ENCODE measurements at places on chromosomes 4 and X. TPM values are rescaled to one million over a fixed set of nuclear protein-coding genes. Genes with fewer than 3 reads are reported as not detected.

DNA sequence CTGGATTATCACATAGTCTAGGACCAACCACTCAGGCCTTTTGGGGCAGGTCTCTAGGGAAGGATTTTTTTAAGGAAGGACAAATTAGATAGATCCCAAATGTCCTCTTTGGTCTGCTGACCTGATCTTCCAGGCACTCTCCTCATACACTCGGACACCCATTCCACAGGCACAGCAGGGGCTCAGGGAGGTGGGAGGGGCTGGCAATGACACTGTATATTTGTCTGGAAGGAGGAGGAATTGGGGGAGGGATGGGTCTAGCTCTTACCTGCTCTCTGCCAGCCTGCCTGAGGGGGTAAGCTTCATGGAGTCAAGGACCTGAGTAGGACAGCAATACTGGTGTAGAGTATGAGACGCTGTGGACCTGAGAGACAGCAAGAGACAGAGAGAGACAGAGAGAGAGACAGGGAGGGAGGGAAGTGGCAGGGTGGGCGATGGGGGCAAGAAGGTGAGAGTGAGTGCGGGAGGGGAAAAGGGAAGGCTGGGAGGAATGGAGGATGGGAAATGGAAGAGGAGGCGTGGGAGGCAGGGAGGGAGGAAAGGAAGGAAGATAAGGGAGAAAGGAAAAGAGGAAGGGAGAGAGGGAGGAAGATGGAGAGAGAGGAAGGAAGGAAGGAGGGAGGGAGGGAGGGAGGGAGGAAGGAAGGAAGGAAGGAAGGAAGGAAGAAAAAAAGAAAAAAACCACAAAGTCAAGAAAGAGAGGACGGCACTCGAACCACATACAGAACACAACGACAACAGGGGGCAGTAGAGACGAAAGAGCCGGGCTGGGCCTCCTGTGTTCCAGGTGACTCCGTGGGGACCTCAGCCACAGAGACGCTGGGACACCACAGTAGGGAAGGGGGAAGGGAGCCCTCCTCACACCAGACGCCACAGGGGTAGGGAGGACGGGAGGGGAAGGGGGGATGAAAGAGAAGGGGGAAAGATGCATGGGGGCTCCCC is 1.8 kb downstream of the IQSEC2 start:
- H3K36me3 ChIP-seq, result no peaks in the 10 kb centered on the region
- peaks cover 13% of the 10 kb centered on the region for H3K27me3 ChIP-seq
- no peak overlapping the region for H3K27ac ChIP-seq
- no peak for DNase-seq

DNA sequence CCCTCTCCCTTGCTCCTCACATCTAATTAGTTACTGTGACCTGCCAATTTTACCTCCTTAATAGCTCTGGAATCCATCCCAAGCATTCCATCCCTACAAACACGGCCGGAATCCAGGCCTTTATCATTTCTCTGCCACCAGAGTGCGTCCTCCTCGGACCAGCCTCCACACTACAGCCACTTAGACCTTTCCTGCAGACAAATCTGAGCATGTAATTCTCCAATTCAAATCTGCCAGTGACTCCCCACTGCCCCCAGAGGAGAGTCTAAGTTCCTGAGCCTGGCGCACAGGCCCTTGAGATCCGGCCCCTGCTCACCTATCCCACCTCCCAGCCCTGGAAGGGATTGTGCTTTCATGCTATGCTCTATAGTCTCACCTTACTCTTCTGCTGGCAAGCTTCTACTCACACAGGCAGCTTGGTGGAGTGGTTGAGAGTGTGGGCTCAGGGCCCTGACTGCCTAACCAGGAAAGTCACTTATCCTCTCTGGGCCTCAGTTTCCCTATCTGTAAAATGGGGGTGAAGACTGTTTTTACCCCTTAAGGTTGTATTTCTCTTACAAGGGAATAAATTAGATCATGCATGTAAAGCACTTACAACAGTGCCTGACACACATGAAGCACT is 31.2 kb downstream of the PJA1 start:
- H3K27ac ChIP-seq, result no peak overlapping the region
- no peak overlapping the region for H3K4me3 ChIP-seq
- H3K27me3 ChIP-seq, result peaks cover 22% of the 10 kb centered on the region

DNA sequence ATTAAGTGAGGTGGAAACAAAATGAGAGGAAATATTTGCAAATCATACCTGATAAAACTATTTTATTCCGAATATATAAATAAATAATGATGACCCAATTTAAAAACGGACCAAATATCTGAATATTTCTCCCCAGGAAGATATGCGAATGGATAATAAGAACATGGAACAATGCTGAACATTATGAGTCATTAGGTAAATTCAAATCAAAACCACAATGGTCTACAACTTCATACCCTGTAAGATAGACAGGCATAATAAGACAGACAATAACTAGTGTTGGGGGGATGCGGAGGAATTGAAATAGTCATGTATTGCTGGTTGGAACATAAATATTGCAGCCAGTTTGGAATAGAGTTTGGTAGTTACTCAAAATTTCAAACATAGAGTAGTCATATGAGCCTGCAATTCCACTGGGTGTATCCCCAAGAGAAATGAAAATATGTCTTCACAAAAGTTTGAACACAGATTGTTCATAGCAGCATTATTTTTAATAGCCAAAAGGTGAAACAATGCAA is 47.6 kb upstream of the DRP2 start:
- no peaks in the 10 kb centered on the region for H3K36me3 ChIP-seq
- H3K4me3 ChIP-seq, result no peak overlapping the region
- no peak for DNase-seq
- H3K4me1 ChIP-seq, result 0 out of 2 replicates have a peak, but pooled peaks cover 2% of the 10 kb centered on the region
- H3K27ac ChIP-seq, result no peak overlapping the region

- DNase-seq, result peak; percentile 44
- H3K27me3 ChIP-seq, result no peaks in the 10 kb centered on the region
- H3K27ac ChIP-seq, result peak overlapping the region; percentile 94
Observed at GRCh38 chrX:41332408-41333002, 1.5 kb upstream of the DDX3X start.

The NAA11 gene
- total RNA-seq, result not detected

The SOX3 gene
- total RNA-seq, result not detected

The IL2 gene
- not detected for total RNA-seq

GRCh38 chrX:66013194-66013816 is 26.6 kb downstream of the VSIG4 start:
- H3K4me3 ChIP-seq, result no peak overlapping the region
- H3K27ac ChIP-seq, result no peak overlapping the region
- DNase-seq, result no peak
- peaks cover 4% of the 10 kb centered on the region for H3K27me3 ChIP-seq
- no peaks in the 10 kb centered on the region for H3K36me3 ChIP-seq
- no peaks in the 10 kb centered on the region for H3K4me1 ChIP-seq

The CT45A5 gene
- not detected for total RNA-seq

- H3K27ac ChIP-seq, result no peak overlapping the region
- no peak for DNase-seq
- no peaks in the 10 kb centered on the region for H3K27me3 ChIP-seq
- no peaks in the 10 kb centered on the region for H3K4me1 ChIP-seq
- no peaks in the 10 kb centered on the region for H3K36me3 ChIP-seq
- H3K4me3 ChIP-seq, result no peak overlapping the region
Observed at GRCh38 chr4:116275006-116275405, 810.4 kb downstream of the TRAM1L1 start.

GRCh38 chr4:18214411-18215055 is 193.0 kb upstream of the LCORL start:
- H3K27ac ChIP-seq, result no peak overlapping the region
- H3K27me3 ChIP-seq, result no peaks in the 10 kb centered on the region
- DNase-seq, result no peak
- no peak overlapping the region for H3K4me3 ChIP-seq

The NFXL1 gene
- 21.9 TPM for total RNA-seq

DNA sequence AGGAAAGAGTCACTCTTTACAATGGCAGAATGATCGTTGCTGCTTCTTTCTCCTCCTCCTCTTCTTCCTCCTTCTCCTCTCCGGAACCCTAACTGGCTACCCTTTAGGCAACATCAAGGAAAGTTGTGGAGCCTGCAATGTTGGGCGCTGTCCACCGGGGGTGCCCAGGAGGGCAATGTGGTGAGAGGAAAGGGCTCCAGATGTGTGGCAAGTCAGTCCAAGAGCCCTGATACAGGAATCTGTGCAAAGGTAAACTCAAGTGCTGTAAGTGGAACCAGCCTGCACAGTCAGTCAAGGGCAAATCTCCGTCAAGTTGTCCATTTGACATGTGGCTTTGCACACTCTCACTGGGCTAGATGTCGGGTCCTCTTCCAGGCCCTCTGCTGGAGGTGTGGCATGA is 2.8 kb downstream of the RTL5 start:
- no peaks in the 10 kb centered on the region for H3K36me3 ChIP-seq
- H3K4me1 ChIP-seq, result peaks cover 2% of the 10 kb centered on the region
- DNase-seq, result no peak
- H3K27ac ChIP-seq, result no peak overlapping the region
- H3K4me3 ChIP-seq, result no peak overlapping the region

GRCh38 chrX:46953137-46953527 is 40.9 kb downstream of the JADE3 start:
- H3K36me3 ChIP-seq, result no peaks in the 10 kb centered on the region
- H3K4me3 ChIP-seq, result no peak overlapping the region
- H3K27me3 ChIP-seq, result 0 out of 2 replicates have a peak, but pooled peaks cover 4% of the 10 kb centered on the region
- peaks cover 4% of the 10 kb centered on the region for H3K4me1 ChIP-seq

The KLB gene
- not detected for total RNA-seq

The DRD5 gene
- total RNA-seq, result not detected

The ZAR1 gene
- total RNA-seq, result not detected

- H3K27ac ChIP-seq, result no peak overlapping the region
- H3K4me3 ChIP-seq, result no peak overlapping the region
Observed at GRCh38 chr4:183321516-183321915, 710 bp downstream of the CLDN24 start.

- no peaks in the 10 kb centered on the region for H3K27me3 ChIP-seq
- H3K4me3 ChIP-seq, result no peak overlapping the region
- H3K36me3 ChIP-seq, result no peaks in the 10 kb centered on the region
- DNase-seq, result peak; percentile 16
Observed at GRCh38 chr4:57374866-57375595, 264.8 kb upstream of the IGFBP7 start.

GRCh38 chrX:38717871-38718270 is 83.4 kb upstream of the MID1IP1 start:
- no peaks in the 10 kb centered on the region for H3K4me1 ChIP-seq
- DNase-seq, result peak; percentile 20
- no peak overlapping the region for H3K4me3 ChIP-seq
- H3K36me3 ChIP-seq, result no peaks in the 10 kb centered on the region

The TMEM255A gene
- total RNA-seq, result not detected

GRCh38 chr4:1480720-1481119 is 74.5 kb upstream of the NKX1-1 start:
- H3K4me3 ChIP-seq, result no peak overlapping the region
- no peaks in the 10 kb centered on the region for H3K36me3 ChIP-seq
- H3K4me1 ChIP-seq, result no peaks in the 10 kb centered on the region
- no peak for DNase-seq

DNA sequence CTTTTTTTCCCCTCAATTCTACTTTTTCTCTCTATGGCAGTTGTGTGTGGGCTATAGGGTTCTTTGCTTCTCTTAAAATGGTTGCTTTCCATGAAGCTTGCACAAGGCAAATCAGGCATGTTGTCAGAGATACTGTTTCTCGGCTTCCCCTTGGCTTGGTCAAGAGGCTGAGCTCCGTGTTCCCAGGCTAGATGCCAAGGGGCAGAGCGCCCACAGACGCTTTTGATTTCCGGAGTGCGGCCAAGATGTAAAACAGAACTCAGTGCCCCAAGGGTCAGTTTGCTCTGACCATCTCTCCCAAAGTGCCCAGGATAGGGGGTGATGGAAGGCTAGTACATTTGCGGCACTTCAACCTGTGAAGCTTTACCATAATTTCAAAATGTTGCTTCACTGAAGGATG is 64.2 kb upstream of the DIPK2B start:
- H3K36me3 ChIP-seq, result no peaks in the 10 kb centered on the region
- DNase-seq, result no peak
- no peak overlapping the region for H3K27ac ChIP-seq
- H3K4me1 ChIP-seq, result no peaks in the 10 kb centered on the region
- peaks cover 23% of the 10 kb centered on the region for H3K27me3 ChIP-seq
- no peak overlapping the region for H3K4me3 ChIP-seq
